ENCODE measurements at places on chromosomes 16 and 17.

GRCh38 chr17:27760069-27760885 is 40.1 kb downstream of the NOS2 start:
- DNase-seq = peak; percentile 15

- DNase-seq = no peak
Observed at GRCh38 chr16:19892902-19893301, 8.3 kb upstream of the GPRC5B start.

GRCh38 chr16:64900517-64900916 is 221.3 kb downstream of the CDH11 start:
- DNase-seq = no peak

GRCh38 chr17:27233776-27234175 is 60.1 kb upstream of the WSB1 start:
- DNase-seq = no peak

GRCh38 chr17:76191896-76192295 is 48.4 kb downstream of the RNF157 start:
- no peak for DNase-seq
